ENCODE measurements at places on chromosomes 2 and 18.

DNA sequence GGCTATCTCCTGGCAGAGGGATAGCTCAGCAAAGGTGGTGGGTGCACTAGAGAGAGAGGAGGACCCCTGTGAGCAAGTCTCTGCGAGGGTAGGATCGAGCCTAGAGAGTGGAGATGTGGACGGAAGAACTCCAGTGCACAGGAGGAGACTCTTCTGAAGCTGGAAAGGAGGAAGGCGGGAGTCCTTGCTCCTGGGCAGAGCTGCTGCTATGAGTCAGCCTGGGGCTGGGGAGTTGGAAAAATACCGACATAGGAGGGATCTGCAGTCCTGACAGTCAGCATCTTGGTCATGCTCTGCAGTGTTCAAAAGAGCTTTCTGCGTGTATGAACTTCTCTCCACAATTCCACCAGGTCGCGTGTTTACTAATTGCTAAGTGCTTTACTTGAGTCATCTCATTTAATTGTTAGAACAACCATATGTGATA, 233.8 kb downstream of the LDLRAD4 start:
- DNase-seq: no peak

- no peak for DNase-seq
Measured at GRCh38 chr2:127655209-127656073, 9.5 kb downstream of the GPR17 start.

GRCh38 chr2:122927197-122927596, 1097.9 kb upstream of the CNTNAP5 start:
- DNase-seq: no peak

- no peak for DNase-seq
Measured at GRCh38 chr2:138997346-138997745, 217.2 kb upstream of the NXPH2 start.

DNA sequence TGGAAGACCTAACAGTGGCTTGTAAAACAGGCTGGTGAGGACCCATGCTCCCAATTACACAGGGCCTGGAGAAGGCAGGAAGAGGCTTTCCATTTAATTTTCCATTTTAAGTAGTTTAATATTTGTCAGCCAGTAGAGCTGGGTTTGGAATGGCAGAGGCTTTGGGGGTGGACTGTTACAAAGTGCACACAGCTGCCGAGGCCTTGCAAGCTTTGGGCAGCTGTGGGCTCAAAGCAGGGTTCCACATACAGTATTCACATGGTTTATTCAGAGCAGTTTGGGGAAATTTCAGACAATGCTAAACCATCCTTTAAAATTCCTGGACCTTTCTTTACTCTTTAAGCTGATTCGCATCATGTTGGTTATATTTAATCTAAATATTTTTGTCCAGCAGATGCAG, 132.6 kb downstream of the WDSUB1 start:
- no peak for DNase-seq

- DNase-seq: no peak
Measured at GRCh38 chr18:1425679-1426078, 521.0 kb downstream of the ADCYAP1 start.
